ENCODE measurements at places on chromosomes 3 and 15.

GRCh38 chr3:54168451-54168850 lies 46.1 kb downstream of the CACNA2D3 start:
- DNase-seq: no peak

DNA sequence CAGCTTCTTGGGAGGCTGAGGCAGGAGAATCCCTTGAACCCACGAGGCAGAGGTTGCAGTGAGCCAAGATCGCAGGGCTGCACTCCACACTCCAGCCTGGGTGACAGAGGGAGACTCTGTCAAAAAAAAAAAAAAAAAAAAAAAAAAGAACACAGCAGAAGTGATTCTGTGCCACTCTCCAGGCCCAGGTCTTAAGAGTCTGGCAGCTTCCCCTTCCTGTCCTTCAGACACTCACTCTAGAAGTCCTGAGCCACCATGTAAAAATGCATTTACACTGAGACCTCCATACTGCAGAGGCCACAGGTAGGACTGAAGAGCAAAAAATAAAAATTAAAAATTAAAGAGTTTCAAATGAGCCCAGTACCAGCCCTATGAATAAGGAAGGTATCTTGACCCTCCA lies 11.8 kb upstream of the CDV3 start:
- no peak for DNase-seq

DNA sequence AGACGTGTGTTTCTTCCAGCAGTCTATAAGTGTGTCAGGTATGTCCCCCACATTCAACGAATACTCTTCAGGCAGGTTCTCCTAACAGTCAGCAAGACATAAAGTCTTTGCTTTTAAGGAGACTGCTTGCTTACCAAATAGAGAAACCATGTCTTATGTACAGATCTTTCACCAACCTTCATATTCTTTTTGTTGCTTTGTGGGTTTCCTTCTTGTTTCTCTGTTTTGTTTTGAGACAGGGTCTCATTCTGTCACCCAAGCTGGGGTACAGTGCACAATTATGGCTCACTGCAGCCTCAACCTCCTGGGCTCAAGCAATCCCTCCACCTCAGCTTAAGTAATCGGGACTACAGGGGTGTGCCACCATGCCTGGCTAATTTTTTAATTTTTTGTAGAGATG lies 14.3 kb downstream of the DYNC1LI1 start:
- no peak for DNase-seq

DNA sequence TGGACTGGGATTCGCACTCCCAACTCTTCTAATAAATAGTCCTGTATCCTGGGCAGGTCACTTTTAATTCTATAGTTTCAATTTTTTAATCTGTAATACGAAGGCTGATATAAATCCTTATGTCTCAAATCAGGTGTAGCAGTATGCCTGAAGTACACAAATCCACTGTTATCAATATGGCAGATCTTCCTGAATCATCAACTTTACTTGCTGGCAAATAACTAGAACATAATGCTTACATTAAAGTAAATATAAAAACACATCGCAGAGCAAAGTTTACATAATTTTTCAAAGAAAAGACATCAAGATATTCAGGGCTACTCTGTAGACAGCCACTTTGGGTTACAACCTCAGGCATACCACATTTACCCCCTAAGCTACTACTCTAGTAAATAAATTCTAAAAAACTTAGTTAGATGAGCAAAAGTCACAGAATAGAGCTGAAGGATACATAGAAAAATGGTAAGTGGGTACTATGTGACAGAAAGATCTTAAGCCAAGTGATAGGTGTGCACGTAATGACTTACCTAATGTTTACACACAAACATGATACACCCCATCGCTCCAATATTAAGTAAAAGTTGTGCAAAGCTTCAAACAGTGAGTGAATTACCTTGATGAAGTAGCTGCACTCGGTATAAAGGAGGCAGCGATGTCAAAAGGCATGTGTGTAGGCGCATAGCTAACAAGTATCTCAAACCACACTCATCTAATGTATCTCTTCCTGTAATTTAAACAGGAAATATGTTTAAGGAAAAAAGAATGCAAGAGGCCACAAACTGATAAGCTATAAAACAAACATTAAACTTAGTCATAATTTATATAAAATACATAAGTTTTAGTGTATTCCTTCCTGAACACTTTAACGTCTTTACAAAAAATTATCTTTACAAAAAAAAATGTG lies 127.9 kb downstream of the DMXL2 start:
- no peak for DNase-seq

- peak; percentile 39 for DNase-seq
These were observed 30.6 kb upstream of the ZSCAN2 start for GRCh38 chr15:84570164-84570735.

- peak; percentile 14 for DNase-seq
These were observed 123.4 kb downstream of the ATP10A start for GRCh38 chr15:25739687-25740121.

GRCh38 chr3:50573566-50574443 lies 4.5 kb downstream of the HEMK1 start:
- DNase-seq: no peak

- DNase-seq: no peak
These were observed 228.5 kb downstream of the NTRK3 start for GRCh38 chr15:88028024-88028423.

DNA sequence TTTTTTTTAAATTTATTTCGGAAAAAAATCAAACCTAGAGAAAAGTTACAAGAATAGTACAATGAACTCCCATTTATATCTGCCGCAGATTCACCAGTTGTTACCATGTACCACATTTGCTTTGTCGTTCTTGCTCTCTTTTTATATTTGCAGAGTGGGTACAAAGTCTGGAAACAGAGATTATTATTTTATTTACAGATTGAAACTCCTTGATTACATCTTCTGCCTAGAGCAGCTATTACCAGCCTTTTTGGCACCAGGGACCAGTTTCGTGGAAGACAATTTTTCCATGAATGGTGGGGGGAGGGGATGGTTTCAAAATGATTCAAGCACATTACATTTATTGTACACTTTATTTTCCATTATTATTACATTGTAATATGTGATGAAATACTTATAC lies 8.3 kb downstream of the MEF2A start:
- no peak for DNase-seq

DNA sequence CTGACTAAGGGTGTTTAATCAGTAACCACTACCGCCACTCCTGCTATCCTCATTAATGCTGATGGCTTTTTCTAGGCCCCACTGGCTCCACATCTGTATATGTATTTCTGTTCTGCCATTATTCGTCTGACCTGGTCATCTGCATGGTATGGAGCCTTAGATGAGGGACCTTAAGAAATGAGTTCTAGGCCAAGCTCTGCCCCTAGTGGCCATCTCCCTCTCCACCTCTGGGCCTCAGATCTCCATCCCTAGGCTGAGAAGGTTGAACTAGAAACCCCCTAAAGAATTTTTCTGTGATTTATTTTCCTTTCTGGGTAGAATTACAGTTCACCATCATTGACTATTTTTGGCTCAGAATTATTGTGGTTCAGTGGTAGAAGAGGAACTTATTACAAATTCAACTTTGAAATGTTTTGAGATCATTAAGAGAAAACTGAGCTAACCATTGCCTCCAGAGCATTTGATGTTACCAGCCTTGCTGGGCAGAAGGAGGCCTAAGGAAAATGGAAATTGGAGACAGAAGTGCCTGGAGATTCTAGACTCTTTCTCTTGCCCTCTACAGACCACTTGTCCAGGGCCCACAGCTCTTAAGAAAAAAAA lies 325.2 kb upstream of the NR2E3 start:
- no peak for DNase-seq

DNA sequence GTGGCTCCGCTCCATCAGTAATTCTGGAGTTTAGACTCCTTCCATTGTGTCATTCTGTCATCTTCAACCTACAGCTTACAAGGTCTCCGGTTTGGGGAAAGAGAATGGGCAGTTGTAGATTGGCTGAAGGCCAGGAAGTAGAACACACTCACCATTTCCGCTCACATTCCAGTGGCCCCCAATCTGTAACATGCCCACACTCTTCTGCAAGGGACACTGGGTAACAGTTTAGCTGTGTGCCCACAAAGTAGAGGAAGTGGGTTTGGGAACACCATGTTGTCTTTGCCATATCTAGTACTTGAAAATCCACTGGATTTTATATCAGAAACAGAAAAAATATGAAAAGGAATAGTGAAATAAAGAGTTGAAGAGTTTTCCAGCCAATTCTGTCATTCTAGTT lies 153.5 kb downstream of the SV2B start:
- no peak for DNase-seq

- no peak for DNase-seq
These were observed 22.9 kb downstream of the CLSTN2 start for GRCh38 chr3:139957844-139958243.

GRCh38 chr3:46660003-46660402 lies 33.5 kb downstream of the ALS2CL start:
- no peak for DNase-seq

DNA sequence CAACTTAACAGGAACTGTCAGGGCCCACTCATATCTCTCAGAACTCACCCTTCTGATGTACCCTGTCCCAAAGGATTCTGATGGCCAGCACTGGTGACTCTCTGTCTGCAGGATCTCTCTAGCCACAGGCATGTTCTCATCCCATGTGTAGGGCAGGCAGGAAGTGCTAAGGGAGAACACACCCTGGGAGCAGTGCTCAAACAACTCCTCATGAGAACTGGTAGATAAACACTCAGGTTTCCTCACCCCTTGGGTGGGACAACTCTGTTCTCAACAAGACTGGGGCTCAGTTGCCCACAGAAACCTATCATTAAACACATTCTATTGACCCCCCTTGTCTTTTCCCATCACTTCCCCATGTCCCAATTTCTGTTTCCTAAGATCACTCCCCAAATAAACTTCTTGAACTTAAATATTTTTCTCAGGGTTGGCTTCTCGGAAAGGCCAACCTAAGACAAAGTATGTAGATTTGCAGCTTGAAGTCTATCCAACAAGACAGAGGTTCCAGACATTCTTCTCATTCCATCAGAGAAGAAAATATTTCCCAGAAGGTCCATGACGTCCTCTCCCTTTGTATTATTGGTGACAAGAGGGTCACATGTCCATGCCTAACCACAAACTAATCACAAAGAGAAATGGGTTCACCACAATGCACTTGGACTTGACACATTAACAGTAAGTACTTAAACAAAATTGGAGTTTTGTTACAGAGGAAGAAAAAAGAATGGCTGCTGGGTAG lies 276.6 kb upstream of the GADL1 start:
- no peak for DNase-seq

- no peak for DNase-seq
These were observed 6.3 kb upstream of the EOMES start for GRCh38 chr3:27728195-27729087.

GRCh38 chr3:42906070-42906847 lies at the start of gene ZNF662:
Gene ZNF662, plus strand, starts transcription at chr3:42906142. Its CDS starts 1,973 bp downstream, at chr3:42908115.
- DNase-seq: peak; percentile 11

GRCh38 chr15:36426691-36427090 lies 152.7 kb upstream of the CDIN1 start:
- DNase-seq: no peak

DNA sequence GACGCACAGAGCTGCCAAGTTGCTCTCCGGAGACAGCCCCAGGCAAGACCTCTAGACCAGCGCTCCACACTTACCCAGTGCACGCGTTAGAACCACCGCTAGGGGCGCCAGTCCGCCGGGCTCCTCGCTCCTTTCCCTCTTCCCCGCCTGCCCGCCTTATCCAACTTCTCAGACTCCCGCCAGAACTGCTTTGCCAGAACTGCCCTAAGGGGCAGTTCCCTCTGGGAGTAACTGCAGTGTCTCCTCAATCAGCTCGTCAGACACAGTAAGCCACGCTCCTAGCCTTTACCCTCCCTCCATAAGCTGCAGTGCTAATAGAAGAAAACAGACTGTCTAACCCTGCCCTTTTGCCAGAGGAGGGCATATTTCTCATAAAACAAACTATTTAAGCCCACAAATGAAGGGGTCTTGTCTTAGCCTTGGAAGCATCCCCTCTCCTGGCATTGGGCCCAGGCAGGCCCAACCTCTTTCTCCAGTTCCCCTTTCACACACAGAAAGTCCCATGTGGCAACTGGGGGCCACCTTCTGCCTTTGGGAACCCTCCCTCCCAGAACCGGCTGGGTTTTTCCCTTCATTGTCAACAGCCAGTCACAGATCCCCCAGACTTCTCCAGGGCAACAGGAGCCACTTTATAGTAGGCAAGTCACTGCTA lies 3.7 kb downstream of the BMF start:
- peak; percentile 74 for DNase-seq

- DNase-seq: no peak
These were observed 105.2 kb downstream of the FMN1 start for GRCh38 chr15:33089165-33089877.

- no peak for DNase-seq
These were observed 19.0 kb downstream of the CFAP100 start for GRCh38 chr3:126413693-126414080.

GRCh38 chr3:40655551-40655950 lies 130.8 kb downstream of the ZNF621 start:
- no peak for DNase-seq

DNA sequence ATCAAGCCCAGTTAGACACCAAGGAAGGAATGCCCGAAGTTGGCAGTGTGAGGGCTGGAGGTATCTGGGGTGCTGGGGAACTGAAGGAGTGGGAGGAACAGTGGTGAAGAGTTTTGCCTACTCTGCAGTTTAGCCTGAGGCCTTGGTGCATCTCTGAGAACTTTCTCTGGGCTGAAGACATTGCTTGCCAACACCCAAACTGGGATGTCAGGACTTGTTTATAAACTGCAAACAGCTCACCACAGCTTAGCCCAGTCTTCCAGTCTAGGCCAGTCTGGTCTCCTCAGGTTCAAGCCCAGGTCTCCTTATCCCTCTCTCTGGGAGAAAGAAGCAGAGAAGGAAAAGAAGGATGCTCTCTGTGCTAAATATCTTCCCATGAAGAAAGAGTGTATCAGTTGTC lies 68.0 kb upstream of the BOC start:
- DNase-seq: no peak

GRCh38 chr3:103059432-103059831 lies 624.6 kb downstream of the ZPLD1 start:
- no peak for DNase-seq

- DNase-seq: peak; percentile 62
These were observed at the start of gene TYRO3 for GRCh38 chr15:41558400-41559238. Gene TYRO3, plus strand, starts transcription at chr15:41559212. Its CDS starts 46 bp downstream, at chr15:41559258.

DNA sequence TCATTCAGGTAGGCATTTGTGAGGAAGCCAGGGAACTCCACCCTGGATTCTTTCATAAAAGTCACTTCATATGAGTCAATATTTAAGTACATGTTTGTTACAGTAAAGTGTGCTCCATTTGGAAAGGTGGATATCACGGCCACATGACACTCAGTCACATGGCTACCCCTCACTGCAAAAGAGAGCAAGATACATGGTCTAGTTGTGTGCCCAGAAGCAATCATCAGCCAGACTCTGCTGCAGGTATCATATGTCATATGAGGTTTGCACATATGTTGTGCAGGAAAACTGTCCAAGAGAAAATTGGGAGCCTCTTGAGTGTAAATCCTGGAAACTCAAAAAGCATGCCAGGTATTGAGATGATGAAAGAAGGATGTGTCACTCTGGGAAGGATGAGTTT lies 55.0 kb upstream of the NMNAT3 start:
- no peak for DNase-seq
